ENCODE measurements at places on chromosomes 4 and X.

DNA sequence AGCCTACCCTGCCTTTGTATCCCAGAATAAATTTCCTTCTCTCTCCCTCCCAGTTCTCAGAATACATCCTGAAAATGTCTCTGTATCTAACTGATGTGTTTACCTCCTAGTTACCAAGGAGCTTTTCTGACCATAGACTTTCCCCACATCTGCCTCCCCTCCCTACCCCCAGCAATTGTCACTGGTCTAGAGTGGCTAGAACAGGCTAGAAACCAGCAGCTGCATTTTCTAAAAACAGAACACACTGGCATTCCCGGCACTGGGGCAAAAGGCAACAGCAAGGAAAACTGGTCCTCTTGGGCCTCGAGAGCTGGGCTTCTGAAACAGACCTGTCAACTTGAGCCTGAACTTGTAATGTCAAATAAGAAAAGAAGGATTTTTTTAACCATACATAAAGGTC lies 16.4 kb downstream of the TASL start:
- no peak for DNase-seq

- no peak for DNase-seq
These were observed 34.9 kb downstream of the MGST2 start for GRCh38 chr4:139700568-139700967.

DNA sequence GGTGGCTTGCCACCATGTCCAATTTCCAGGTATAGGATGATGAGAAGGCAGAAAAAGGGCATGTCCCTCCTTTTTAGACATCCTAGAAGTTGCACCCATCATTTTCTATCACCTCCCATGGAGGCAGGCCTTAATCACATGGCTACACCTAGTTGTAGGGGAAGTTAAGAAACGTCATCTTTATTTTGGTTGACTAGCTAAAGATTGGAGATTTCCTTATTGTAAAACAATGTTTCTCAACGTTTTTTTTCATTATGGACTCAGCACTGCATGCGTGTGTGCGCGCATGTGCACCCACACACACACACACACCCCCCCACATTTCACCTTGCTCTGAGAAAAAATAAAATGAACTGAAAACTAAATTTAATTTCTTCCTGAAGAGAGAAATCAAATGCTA lies 2.0 kb upstream of the CXCL9 start:
- DNase-seq: no peak

DNA sequence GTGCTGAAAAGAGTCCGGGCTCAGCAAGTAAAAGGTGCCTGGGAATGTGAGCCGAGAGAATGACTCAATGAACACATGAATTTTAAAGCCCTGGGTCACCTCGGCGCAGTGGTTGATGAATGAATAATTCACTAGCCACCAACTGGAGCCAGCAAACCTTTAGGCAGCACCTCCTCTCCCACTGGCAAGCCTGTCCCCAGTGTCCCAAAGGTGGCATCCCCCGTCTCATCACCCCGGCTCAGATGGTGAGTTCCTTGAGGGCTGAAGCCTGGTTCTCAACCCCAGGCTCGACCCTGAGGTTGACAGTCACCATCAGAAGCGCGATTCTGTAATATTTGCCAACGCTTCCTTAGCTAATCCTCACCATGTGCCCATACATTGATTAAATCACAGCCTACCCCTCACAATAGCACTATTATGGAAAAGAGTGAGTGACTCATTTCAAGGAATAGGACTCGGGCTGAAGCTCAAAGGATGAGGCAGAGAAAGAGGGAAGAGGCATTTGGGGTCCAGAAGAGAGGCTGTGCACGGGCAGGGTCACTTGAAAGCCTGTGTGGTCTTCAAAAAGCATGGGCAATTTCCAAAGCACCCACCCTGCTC lies 2.7 kb upstream of the CCNQ start:
- no peak for DNase-seq

GRCh38 chr4:47647544-47647943 lies 162.5 kb downstream of the ATP10D start:
- DNase-seq: no peak

- no peak for DNase-seq
These were observed 8.9 kb downstream of the ADD1 start for GRCh38 chr4:2852481-2852921.

DNA sequence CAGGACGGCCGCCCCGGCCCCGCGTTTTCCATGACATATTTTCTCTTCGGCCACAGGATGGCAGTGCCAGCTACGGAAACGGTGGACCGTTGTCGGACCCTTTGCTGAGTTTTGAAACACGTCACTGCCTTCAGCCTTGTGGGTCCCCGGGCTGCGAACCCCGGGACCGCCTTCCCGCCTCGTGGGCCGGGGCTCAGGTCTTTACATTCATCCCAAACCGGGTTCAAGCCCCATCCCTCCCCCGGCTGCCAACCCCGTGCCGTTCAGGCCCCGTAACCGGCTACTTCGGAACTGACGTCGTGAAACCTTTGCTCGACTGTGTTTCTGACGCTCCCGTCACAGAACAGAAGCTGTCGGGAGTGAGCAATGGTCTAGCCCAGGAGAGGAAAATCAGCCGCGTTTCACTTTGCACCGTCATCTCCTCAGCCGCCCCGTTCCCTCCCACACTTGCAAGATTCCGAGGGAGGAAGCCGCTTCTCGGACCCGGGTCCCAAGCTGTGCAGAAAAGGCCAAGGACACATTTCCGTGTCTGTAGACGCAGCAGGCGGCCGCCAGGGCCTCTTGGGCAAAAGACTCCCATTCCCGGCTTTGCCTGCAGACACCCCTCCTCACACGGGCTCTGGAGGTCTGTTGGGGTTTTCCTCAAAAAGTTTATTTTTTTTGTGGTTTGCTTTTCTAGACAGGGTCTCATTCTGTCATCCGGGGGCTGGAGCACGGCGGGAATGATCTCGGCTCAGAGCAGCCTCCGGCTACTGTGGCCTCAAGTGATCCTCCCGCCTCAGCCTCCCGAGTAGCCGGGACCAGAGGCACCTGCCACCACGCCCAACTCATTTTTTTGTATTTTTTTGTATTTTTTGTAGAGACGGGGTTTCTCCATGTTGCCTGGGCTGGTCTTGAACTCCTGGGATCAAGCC lies 41.4 kb upstream of the PPP2R3B start:
- DNase-seq: no peak

DNA sequence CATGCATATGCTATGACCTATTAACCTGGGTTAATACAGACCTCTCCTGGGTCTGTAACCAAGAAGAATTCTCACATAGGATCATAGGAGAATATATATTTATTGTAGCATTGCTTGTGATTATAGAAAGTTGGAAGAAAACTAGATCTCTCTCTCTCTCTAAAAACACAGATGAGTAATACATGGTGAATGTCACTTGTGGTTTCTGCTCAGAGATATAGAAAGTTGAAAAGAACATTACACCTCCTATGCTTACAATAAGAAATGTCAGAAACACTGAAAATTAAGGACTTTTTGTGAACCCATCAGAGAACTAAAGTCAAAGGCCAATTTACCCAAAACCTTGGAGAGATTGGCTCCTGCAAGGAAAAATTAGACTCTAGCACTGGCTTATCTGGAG lies 1389.5 kb downstream of the FAM133A start:
- no peak for DNase-seq

GRCh38 chr4:145609481-145610427 lies 9.4 kb upstream of the MMAA start:
- DNase-seq: peak; percentile 56

GRCh38 chr4:137212601-137213000 lies 319.7 kb downstream of the PCDH18 start:
- DNase-seq: no peak

DNA sequence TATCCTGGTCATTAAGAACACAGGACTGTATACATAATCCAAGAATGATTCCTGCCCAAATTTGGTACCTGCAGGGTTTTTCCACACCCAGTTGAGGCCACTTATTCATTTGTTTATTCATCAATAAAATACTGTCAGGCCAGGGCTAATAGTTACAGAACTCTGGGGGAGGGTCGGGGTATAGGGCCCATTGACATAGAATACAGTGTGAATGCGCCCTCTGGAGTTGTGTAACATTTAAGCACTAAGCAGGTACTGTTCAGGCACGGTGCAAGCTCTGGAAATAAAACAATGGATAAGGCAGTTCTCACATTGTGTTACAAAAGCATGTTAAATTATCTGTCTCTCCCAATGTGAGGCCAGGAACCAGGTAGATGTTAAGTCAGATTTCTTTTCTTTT lies 30.8 kb upstream of the LRBA start:
- DNase-seq: no peak

DNA sequence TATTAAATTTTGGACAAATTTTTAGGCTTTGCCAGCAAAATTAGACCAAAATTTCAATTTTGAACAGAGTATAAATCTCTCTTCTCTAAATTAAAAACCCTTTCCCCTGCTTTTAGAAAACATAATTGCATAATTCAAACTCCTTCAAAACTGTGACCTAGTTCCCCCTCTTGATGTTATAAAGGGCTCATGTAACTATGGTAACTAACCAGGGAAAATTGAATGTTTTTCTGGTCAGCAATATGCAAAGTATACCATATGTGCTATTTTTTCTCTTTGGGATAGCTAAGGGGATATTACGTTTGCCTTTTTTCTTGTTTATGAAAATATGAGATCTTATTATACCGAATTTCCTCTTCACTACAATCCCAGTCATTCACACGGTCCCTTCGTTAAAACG lies 5.1 kb upstream of the ING2 start:
- no peak for DNase-seq

GRCh38 chr4:54651050-54651449 lies 6.7 kb upstream of the KIT start:
- no peak for DNase-seq

GRCh38 chr4:140426610-140427105 lies 790 bp downstream of the CLGN start:
- DNase-seq: no peak

All from CD4-positive, alpha-beta T cell treated with Interleukin-15 for 4 hours (primary cell).